Activated CD4-positive, alpha-beta T cell treated with anti-CD3 and anti-CD28 coated beads, Interleukin-2, amount 10 ng/mL, durations not matched to agents 7 days and 5 days (primary cell): ENCODE measurements at places on chromosomes 5 and 9.

GRCh38 chr9:20255052-20255451 is 367.2 kb downstream of the MLLT3 start:
- no peak for DNase-seq

GRCh38 chr5:108003178-108003577 is 332.4 kb upstream of the EFNA5 start:
- peak; percentile 65 for DNase-seq

GRCh38 chr9:122197882-122198281 is 30.9 kb downstream of the LHX6 start:
- DNase-seq, result no peak

GRCh38 chr9:36025746-36026145 is 11.0 kb upstream of the RECK start:
- DNase-seq, result no peak

GRCh38 chr5:39826051-39826450 is 401.3 kb upstream of the DAB2 start:
- DNase-seq, result no peak

DNA sequence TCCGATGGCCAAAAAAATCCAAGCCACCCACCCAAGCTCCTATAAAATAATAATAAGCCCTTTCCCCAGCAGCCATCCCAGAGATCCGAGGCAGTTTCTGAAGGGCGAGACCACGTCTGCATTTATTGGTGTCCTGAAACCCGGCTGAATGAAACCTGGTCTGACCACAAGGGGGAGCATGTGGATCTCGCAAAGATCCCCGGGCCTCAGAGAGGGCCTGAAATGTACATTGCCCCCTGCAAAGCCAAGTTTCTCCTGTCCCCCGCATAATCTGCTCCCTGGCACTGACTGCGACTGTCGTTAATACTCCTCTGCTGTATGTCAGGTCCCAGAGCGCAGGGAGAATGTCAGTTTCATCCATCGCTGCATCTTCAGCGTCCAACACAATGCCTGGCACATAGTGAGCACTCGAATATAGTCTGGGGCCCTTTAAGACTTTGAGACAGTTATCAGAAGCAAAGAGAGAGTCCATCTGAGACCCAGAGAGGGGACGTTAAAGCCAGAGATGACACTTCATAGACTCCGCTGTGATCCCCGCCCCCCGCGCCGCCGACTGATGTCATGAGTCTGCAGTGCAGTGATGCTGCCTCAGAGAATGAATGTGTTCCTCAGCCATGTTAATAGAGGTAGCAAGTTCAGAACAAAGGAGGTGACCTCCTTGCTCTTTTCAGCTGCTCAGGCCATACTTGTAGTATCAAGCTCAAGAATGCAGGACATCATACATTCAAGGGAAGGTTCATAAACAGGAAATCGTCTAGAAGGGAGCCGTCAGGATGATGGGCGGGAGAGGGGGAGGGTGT is 74.5 kb upstream of the BARHL1 start:
- peak; percentile 74 for DNase-seq

- DNase-seq, result no peak
Observed at GRCh38 chr5:135232958-135233357, 166.1 kb downstream of the MACROH2A1 start.

DNA sequence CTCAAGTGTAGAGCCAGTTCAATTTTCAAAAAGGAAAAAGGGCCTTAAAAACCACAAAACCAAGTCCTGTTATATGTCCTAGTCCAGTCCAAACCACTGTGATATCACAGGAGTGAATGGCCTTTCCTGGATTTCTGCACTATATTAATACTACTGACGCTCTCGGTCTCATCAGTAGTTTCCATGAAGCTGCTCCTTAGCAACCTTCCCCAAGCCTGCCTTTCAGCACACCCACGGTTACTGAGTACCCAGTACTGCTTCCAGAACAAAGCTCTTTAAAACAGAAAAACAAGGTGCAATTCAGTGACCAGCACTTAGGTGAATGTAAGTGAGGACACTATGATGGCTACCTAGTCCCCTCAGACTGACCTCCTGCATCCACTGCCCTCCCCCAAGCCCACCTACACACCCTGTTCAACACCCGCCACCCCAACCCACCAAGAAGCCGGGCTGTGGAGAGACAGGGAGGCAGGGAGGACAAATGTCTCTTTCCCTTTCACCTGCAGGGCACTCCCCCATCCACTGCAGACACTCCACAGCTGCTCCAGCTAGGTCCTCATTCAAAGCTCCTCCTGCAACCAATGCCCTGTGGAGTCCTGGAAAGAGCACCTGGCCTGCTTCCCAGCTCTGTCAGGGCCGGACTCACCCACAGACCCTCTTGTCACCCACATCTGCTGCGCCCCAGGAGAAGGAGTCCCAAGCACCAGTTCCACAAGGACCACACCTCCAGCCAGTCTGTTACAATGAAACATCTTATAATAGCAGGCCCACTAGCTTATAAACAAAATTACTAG is 25.9 kb downstream of the PSMB7 start:
- DNase-seq, result no peak

- no peak for DNase-seq
Observed at GRCh38 chr9:91809581-91810285, 140.3 kb downstream of the ROR2 start.

GRCh38 chr9:27019589-27019988 is 14.1 kb upstream of the LRRC19 start:
- DNase-seq, result no peak

- no peak for DNase-seq
Observed at GRCh38 chr9:84349671-84350070, 9.1 kb upstream of the SLC28A3 start.

DNA sequence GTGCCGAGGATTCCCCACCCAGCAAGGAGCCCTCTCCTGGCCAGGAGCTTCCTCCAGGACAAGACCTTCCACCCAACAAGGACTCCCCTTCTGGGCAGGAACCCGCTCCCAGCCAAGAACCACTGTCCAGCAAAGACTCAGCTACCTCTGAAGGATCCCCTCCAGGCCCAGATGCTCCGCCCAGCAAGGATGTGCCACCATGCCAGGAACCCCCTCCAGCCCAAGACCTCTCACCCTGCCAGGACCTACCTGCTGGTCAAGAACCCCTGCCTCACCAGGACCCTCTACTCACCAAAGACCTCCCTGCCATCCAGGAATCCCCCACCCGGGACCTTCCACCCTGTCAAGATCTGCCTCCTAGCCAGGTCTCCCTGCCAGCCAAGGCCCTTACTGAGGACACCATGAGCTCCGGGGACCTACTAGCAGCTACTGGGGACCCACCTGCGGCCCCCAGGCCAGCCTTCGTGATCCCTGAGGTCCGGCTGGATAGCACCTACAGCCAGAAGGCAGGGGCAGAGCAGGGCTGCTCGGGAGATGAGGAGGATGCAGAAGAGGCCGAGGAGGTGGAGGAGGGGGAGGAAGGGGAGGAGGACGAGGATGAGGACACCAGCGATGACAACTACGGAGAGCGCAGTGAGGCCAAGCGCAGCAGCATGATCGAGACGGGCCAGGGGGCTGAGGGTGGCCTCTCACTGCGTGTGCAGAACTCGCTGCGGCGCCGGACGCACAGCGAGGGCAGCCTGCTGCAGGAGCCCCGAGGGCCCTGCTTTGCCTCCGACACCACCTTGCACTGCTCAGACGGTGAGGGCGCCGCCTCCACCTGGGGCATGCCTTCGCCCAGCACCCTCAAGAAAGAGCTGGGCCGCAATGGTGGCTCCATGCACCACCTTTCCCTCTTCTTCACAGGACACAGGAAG is 120.2 kb downstream of the RGS3 start:
- no peak for DNase-seq

- DNase-seq, result peak; percentile 12
Observed at GRCh38 chr5:10632110-10632761, 68.4 kb downstream of the ANKRD33B start.

DNA sequence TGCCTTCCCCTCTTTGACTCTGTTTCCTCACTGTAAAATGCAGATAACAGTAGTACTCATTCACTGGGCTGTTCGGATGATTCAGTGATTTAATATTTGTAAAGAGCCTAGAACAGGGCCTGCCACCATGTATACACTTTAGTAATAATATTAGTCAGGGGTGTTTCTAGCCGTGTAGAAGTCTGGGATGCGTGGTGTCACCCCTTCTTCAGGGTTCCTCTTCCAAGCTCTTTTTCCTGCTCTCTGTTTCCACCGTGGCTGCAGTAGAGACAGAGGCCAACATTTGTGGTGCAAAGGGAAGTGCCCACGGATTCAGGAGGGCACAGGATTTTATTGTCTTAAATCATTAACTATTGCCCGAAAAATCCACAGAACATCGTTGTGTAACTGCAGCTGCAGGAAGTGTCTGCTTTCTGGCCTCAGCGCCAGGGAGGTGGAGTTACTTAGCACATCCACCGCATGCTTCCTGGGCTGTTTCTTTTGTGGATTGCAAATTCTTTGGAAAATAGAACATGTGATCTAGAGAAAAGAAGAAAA is 61.7 kb downstream of the TRIO start:
- no peak for DNase-seq

GRCh38 chr5:109281136-109281690 is 128.6 kb downstream of the PJA2 start:
- DNase-seq, result no peak

DNA sequence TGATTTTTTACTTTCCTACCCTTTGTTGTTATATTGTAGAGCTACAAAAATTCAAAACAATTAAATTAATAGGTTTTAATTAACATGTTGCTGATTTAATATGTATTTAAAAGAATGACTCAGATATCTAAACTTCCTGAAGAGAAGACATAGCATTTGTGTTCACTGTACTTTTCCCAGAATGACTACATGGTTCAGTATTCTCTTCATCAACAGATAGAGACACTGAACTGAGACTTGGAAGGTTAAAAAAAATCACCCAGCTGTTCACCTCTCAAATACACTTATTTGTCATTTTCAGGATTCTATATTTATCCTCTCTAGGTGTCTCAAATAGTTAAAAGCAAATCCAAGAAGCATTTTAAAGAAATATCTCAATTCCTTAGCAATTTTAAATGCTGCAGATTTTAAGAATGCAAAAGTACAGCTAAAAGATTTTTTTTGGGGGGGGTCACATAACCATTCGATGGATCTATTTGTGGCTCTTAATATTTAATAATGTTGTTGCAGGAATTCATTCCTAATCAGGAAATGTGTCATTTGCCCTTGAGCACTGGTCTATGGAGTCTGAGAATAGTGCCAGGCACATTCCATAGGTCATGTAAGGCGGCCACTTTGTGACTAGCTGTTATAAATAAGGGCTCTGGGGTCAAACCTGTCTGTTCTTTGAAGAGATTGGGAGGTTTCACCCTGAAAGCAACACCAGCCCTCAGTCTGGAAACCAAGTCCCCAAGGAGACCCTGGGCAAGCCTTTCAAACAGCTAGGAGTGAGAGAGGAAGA is 463.1 kb downstream of the NR2F1-AS1 start:
- no peak for DNase-seq
